ENCODE measurements at places on chromosomes 2 and 18.
A peak's percentile ranks its signal among the peaks of the same experiment; 100 is the strongest.

DNA sequence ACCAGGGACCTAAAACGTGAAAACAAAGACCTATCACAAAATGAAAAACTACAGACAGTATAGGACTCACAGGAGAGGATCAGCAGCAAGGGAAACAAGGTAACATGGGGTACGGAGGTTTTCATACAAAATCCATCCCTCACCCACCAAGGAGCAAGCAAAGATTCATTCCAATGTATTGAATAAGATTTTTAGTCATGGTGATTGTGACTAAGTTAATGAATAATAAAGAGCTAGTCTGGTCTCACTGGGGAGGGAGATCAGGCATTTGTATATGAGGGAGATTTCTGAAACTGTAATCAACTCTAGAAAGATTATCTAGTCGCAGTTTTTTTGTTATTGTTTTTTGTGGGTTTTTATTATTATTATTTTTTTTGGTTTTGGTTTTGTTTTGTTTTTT is 336.5 kb upstream of the MMADHC start:
- no peak for DNase-seq

GRCh38 chr2:144695657-144696056 is 175.7 kb upstream of the ZEB2 start:
- no peak for DNase-seq

DNA sequence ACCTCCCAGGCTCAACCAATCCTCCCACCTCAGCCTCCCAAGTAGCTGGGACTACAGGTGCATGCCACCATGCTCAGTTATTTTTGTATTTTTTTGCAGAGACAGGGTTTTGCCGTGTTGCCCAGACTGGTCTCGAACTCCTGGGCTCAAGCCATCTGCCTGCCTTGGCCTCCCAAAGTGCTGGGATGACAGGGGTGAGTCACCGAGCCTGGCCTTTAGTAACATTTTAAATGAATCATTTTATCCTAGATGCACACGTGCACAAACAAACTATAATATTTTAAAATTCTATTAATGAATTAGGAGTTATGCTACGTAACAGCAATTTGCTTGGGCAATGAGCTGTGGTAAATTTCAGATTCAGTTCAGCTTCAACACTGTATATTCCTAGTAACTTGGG is 862.5 kb upstream of the ID2 start:
- DNase-seq = no peak

DNA sequence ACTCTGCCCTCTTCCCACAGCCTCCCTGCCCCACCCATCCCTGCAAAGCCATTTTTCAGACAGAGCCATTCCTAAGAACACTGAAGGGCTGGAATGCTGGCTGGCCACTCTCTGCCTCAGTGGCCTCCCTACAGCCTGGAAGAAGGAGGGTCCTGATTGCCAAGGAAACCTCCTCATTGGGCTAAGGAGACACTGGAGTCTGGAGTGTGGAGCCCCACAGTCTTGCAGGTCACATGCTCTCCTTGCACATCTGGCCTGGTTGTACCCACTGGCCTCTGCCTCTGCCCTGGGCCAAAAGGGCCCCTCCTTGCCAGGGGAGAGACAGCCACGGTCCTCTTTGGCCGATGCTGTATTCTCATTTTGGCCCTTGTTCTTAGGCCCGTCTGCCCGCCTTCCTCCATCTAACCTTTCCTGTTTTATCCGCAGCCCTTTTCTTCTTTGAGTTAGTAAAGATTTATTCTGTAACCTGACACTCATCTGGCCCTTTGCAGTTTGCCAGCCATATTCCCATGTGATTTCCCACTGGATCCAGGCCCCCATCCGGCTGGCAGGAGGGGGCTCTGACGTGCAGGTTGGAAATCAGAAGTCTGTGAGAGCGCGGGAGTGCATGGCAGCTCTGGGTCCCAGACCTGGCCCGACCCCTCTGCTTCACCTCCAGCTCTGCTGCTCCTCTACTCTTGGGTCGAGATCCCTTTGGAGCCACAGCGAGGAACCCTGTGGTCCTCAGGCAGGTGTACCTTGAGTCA is 11.0 kb upstream of the CATIP start:
- DNase-seq = no peak

- no peak for DNase-seq
These were observed 291.0 kb upstream of the SOX11 start for GRCh38 chr2:5401115-5401657.

GRCh38 chr18:2293109-2293839 is 278.0 kb downstream of the METTL4 start:
- DNase-seq = no peak

DNA sequence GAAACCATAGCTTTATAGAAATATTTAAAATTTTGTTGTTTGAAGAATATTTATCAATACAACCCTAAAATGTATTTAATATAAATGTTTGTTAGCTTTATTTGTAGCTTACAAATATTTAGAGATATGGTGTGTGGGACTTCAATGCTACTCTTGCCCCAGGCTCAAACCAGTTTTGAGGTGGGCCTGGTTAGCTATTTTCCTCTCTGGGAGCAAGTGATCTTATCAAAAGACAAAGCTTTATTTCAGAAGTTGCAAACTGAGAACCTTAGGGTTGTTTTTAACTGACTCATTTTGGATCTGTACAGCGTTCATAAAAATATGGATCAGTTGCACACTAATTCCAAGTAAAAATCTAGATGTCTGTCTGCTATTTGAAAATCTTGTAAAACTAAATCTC is 563.6 kb upstream of the CDH2 start:
- DNase-seq = no peak

DNA sequence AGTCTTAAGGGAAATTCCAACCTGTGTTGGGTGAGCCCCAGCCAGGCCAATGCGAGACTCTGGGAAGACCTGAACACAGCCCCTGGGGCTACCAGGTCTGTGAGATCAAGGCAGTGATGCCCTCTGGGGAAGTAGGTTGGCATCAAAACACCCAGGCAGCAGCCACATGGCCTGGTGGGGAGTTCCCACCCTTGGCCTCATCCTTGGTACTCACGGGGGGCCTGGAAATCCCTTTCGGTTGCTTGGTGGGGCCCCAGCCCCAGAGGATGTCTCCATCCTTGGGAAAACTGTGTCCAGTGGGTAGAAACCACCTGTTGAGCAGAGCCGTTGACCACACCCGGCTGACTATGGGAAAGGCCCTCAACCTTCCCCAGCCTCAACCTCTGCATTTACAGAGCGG is 56.0 kb upstream of the PXDN start:
- DNase-seq = peak; percentile 51

DNA sequence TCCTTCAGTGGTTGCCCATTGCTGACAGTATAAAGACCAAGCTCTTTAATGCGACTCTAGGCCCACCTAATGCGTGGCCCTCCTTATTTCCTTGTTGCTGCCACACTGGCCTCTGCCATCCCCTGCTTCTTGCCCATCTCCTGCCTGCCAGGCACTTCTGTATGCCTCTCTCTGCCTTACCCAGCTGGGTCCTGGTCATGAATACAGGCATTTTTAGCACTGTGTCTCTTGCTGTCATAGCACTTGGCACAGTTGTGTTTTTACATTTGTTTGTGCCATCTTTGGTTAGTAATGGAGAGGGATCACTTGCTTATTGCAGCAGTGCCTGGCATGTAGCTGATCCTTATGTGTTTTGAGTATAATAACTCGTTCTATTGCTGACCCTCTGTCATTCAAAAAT is 38.7 kb downstream of the MAP4K4 start:
- DNase-seq = no peak

DNA sequence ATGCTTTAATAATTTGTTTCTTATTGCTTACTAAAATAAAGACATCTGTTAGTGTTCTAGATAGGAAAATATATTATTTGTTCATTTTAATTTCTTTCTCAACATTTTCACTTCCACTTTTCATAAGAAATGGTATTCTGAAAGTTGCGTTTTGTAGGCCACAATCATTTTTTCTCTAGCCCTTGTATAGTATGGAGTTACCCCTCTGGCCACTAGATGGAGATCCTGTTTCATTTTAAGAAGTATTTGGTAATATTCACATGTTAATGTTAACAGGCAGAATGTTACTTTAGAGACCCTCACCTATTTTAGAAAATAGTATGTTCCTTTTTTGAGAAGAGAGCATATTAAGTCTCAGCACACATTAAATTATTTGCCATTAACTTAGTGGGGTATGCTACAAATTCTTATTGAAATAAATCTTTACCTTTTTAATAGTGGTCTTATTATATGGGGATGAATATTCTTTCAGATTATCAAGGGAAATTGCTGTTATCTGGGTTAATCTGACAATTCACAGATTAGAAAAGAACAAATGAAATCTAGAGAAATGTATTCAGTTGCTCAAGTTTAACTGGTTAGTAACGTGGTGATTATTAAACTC is 73.9 kb upstream of the TTC27 start:
- no peak for DNase-seq

DNA sequence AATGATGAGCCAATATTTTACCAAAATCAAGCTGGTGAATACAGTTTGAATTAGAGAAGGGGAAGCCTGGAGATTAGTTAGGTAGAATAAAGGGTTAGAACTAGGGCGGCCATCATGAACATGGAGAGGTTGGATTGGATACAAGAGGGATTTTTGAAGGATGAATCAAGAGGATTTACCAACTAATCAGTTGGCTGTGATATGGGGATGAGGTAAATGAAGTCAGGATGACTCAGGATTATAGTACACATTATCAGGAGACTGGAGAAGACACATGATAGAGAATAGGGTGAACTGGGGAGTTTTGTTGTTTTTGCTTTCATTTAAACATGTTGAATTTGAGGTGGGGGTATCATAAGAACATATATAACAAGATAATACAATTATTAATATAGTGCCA is 73.8 kb upstream of the PROKR1 start:
- no peak for DNase-seq

DNA sequence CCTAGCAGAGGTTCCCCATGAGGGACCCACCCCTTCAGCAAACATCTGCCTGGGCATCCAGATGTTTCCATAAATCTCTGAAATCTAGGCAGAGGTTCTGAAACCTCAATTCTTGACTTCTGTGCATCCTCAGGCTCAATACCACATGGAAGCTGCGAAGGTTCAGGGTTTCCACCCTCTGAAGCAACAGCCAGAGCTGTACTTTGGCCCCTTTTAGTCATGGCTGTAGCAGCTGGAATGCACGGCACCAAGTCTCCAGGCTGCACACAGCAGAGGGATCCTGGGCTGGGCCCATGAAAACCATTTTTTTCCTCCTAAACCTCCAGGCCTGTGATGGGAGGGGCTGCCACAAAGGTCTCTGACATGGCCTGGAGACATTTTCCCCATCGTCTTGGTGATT is 93.0 kb upstream of the FIGN start:
- DNase-seq = no peak

DNA sequence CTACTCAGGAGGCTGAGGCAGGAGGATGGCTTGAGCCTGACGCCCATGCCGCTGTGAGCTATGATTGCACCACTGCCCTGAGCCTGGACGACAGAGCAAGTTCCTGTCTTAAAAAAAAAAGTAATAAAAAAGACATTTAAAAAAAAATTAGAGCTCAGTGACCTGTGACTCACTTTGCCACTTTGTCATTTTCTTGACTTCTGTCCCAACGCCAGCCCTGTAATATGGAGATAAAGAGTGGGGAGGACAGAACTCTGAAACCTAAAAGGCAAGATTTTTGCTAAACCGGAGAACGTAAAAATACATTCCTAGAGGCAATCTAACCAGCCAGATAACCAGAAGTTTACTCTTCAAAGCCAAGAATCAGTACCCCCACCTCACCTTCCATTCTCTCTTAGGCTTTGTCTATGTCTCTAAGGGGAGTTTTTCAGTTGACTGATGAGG is 49.0 kb downstream of the PRKRA start:
- DNase-seq = no peak
